EL (cell line): ENCODE measurements at places on chromosomes 3 and 15.

GRCh38 chr3:174815750-174816149 is 43.4 kb upstream of the NAALADL2 start:
- no peak for DNase-seq

DNA sequence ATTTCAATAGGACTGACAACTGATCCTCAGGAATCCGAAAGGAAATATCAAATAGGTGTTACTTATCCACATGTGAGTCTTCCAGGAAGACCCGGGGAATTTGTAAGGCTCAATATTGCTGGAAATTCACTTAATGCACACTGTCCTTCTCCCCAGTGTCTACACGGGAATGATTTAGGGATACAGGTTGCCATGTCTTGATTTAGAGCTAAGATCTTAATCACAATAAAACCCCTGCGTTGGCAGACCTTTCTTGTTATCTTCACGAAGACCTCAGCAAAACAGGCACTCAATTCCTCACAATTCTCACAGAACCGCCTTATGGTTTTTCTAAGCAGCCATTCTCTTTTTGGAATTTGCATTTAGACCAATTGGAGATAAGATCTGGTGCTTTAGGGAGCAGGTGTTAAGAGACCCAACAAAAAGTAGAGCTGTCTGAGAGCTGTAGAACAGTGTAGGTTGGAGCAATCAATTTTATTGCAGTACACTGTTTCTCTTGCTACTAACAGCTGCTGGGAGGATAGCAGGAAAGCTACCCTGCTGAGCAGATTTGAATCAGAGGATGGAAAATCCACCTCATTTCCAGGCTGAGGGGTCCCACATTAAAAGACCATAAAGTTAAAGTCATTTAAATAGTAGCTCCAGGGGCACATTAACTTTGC is 925.7 kb downstream of the EPHA3 start:
- no peak for DNase-seq

- peak; percentile 75 for DNase-seq
Measured at GRCh38 chr3:67461667-67462142, 192.7 kb downstream of the SUCLG2 start.

DNA sequence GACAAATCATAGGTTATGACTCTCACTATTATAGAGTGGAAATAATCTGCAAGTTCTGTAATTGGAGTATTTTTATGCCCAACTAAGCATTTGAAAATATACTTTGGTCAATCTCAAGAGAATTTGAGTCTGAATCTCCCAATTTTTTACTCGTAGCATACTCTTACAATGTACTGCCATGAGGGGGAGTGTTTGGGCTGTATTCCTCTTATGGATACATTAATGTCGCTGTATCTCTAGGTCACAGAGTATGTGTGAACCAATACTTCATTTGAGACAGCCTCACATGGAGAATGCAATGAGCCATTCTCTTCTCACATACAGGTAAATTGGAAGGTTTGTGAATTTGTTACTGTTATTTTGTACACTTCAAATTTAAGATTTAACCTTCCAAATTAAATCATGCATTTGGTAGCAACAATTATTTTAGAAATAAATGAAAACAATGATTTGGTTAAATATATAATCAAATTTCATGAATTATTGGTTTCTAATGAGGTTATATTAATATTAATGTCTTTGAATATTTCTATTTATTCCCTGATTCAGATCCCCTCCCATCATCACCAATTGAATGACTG is 5.5 kb upstream of the CD200 start:
- DNase-seq: peak; percentile 56

GRCh38 chr15:82677720-82678323 is 30.7 kb upstream of the CPEB1 start:
- no peak for DNase-seq
